ENCODE measurements at places on chromosomes 3 and 15.

DNA sequence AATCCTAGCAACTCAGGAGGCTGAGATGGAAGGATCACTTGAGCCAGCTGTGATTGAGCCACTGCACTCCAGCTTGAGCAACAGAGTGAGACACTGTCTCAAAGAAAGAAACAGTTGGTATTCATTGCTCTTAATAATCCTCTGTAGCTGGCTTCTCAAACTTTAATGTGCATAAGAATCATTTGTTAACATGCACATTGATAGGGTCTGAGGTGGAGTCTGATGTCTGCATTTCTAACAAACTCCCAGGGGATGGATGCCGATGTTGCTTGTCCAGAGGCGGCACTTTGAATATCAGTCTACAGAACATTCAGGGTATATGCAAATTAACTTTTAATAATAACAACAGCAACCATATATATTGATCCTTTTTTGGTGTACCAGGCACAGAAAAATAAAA, 39.9 kb downstream of the NKIRAS1 start:
- DNase-seq: no peak

GRCh38 chr15:20352241-20353200, 189.1 kb downstream of the GOLGA6L6 start:
- DNase-seq: peak; percentile 32

DNA sequence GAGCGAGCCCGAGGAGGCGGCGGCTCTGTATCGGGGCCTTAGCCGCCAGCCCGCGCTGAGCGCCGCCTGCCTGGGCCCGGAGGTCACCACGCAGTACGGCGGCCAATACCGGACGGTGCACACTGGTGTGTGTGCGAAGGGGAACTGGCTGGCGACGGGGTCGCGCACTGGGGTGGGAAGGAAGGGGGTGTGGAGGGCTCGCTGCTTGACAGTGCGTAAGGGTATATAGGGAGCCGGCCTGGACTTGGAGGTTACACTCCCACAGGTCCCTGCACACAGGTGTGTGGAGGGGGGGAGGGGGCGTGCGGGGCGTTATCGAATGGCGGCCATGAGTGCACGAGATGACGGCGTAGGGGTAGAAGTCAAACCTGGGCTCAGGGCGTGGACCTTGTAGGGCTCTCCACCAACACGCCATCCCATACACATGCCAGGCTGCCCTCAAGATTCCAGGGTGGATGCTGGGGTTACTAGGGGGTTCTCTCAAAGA, 389 bp downstream of the APEH start:
- DNase-seq: no peak

- DNase-seq: no peak
These were observed 44.5 kb downstream of the LRRFIP2 start for GRCh38 chr3:37129871-37130270.

DNA sequence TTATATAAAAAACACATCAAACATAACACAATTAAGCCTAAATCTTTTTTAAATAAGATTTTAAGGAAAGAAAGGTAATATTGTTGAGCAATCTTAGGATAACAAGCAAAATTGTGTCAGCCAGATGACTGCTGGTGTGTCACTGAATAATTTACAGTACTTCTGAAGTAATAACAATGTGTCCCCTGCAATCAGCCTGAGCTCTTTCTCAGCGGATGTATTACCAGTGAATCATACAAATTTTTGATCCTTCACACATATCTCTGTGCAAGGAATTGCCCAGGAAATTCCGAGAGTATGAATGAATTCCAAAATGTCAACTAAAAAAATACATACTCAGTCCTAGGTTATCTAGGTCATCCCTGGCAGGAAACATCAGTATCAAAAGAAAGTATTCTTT, 76.6 kb upstream of the PTX3 start:
- DNase-seq: no peak

DNA sequence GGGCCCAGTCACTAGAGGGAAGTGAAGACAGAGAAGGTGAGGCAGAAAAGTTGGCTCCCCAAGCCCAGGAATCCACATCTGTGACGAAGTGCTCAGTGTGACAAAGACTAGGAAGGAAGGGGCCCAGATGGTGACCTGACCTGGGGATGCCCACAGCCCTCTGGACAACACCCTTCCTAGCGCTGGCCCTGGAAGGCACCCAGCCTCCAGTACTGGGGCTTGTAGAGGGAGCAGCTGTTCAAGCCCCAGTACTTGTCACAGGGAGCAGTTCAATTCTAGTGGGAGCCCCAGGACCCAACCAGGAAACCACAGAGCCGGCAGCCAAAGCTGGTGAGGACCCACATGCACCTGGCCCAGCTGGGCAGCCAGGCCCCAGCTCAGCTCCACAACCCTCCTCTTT, 190.8 kb downstream of the XXYLT1 start:
- DNase-seq: peak; percentile 55

DNA sequence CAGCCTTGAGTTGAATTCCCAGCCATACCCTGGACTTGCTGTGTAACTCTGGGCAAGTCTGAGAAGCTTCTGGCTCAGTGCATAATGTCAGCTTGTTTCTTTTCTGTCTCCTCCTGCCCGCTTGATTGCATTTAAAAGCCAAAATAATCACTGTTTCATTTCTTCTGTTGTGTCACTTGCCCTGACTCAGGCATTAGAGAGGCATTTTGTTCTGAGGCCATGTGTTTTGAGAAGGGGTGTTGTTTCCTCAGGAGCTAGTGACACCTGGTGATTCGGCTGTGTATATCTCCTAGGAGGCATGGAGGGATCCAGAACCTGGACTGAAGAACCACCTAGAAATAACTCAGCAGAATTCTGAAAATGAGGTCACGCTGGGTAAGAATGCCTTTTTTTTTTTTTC, 16.0 kb downstream of the WDR73 start:
- no peak for DNase-seq

DNA sequence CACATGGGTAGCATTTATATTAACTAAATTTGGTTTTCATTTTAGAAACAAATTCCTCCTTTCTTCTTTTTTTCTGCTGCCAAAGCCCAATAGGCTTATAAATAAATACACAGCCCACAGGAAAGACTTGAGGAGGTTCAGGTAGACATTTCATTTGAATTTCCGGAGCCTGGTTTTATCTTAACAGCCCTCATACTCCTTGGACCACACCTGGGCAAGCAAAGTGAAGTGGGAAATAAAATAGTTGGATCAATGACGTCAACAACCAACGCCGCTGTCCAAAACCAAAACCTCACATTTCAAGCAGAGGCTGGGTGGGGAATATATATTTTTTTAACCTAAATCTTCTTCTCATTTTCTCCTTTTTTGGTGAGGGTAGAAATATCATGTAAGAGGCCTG, 53.2 kb downstream of the RFTN1 start:
- DNase-seq: no peak

GRCh38 chr15:81254916-81255290, 58.2 kb downstream of the IL16 start:
- no peak for DNase-seq

- no peak for DNase-seq
These were observed 59.8 kb downstream of the TP53BP1 start for GRCh38 chr15:43433165-43433564.

DNA sequence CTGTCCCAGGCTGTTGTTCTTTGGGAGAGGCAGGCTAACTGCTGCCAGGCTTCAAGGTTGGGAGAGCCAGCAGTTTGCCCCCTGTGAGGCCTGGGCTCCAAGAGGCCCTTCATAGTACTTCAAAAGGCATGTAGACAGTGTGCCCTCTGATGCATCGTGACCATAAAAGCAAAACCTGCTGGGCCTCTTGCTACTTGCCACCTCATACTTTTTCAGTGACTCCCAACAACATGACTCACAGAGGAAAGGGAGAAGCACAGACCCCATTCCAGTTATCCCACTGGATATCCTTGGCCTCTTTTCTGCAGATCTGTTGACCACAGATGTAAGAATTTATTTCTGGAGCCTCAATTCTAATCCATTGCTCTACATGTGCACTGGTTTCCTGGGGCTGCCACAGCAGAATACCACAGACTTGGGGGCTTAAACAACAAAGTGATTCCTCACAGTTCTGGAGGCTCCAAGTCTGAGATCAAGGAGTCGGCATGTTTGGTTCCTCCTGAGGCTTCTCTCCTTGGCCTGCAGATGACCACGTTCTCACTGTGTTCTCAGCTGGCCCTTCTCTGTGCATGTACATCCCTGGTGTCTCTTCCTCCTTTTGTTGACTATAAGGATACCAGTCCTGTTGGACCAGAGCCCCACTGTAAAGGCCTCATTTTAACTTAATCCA, 8.9 kb upstream of the NSMCE3 start:
- DNase-seq: no peak

DNA sequence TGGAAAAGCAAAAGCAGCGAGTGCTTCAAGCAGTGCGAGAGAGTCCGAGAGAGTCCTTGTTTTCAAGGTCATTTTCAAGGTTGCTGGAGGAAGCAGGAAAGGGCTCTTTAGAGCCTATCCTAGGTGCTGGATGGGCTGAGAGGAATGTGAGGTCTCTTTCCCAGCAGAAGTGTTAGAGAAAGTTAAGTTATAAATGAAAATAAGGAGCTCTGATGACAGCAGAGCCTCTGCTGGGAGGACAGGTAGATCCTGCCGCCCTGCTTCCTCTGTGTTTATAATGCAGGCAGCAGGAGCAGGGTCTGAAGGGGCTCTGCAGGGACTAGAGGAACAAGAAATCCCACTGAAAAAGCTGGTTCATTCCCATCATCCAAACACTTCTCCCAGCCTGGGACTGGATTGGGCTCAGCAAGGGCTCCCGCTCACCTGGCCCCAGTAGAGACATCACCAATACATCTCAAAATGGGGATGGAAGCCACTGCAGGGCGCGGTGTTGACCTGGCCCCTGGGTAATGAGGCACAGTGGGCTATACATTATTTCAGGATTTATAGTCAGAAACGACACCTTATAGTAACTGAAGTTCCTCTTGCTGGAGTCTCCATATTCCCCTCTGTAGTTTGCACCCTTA, 41.5 kb upstream of the RAB6B start:
- DNase-seq: no peak

GRCh38 chr3:132461544-132461943, 44.2 kb downstream of the DNAJC13 start:
- no peak for DNase-seq

Measured in GM10248 (cell line).